Activated CD8-positive, alpha-beta memory T cell treated with anti-CD3 and anti-CD28 coated beads, Interleukin-2, amount 10 ng/mL, durations not matched to agents 7 days and 5 days (primary cell): ENCODE measurements at places on chromosomes 12 and 14. TPM values are rescaled to one million over a fixed set of nuclear protein-coding genes. Genes with fewer than 3 reads are reported as not detected.
A peak's percentile ranks its signal among the peaks of the same experiment; 100 is the strongest.

GRCh38 chr12:65741656-65742017 lies 82.6 kb upstream of the HMGA2 start:
- H3K36me3 ChIP-seq, result peaks cover 1% of the 10 kb centered on the region
- peaks cover 9% of the 10 kb centered on the region for H3K4me1 ChIP-seq
- no peak for DNase-seq
- peak overlapping the region; percentile 64 for H3K4me3 ChIP-seq

The SMIM41 gene
- not detected for total RNA-seq

- no peaks in the 10 kb centered on the region for H3K4me1 ChIP-seq
- H3K27me3 ChIP-seq, result no peaks in the 10 kb centered on the region
- no peak for DNase-seq
- no peaks in the 10 kb centered on the region for H3K36me3 ChIP-seq
- no peak overlapping the region for H3K27ac ChIP-seq
Measured at GRCh38 chr12:101552277-101552676, 42.5 kb upstream of the MYBPC1 start.

DNA sequence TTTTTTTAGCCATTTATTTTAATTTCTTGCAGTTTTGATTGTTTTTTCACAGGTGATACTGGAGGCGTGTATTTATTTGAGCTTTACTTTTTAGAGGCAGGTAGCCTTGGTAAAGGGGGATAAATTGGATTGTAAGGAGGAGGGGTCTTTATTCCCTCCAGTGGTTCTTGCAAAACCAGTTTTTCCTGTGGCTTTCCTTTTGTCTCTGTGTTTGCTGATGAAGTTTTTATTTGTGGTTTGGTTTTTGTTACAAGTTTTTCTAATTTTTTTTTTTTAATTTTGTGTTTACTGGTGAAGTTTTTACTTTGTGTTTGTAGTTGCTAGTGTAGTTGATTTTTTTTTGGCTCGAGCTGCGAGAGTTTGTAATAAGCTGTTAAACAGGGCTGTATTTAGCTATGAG lies 278.5 kb downstream of the PRKD1 start:
- H3K27me3 ChIP-seq, result no peaks in the 10 kb centered on the region
- peaks cover 2% of the 10 kb centered on the region for H3K36me3 ChIP-seq
- no peak for DNase-seq
- no peak overlapping the region for H3K4me3 ChIP-seq
- H3K27ac ChIP-seq, result no peak overlapping the region
